ENCODE measurements at places on chromosomes 3 and 15.

DNA sequence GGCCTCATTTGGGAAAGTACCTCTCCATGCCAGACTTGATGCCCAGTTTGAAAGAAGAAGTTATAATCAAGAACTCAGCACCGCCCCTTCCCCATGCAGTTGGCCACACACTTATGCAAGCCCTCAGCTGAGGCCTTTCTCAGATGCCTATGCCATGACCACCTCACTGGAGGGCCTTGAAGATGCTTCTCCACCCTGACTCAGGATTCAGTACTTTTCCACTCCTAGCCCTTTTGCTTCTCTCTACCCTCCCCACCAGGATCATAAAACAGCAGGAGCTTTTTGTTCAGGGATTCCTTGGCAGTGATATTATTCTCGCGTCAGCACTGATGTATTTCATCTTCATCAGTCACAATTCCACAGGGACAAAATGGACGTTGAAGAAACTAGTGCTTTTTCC lies 313.5 kb downstream of the PYDC2 start:
- no peaks in the 10 kb centered on the region for H3K4me1 ChIP-seq
- no peaks in the 10 kb centered on the region for H3K36me3 ChIP-seq
- H3K27ac ChIP-seq, result no peak overlapping the region
- H3K27me3 ChIP-seq, result no peaks in the 10 kb centered on the region
- no peak for DNase-seq

DNA sequence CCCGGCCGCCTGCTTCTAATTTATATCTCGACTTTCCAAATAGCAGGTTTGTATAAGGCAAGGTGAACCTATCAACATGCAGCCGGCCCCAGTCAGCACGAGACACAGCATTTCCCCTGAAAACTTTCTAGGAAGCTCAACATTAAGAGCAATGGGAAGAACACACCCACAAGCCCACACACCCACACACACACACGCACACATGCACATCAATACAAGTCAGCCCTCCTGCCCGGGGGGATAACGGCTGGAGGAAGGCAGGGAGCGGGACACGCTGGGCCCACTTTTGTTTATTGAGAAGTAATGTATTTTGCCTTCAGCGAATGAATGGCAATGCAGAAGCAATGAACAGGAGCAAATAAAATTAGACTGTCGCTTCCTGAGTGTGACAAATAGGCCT lies 83.5 kb downstream of the PCSK6 start:
- no peak overlapping the region for H3K27ac ChIP-seq
- no peaks in the 10 kb centered on the region for H3K27me3 ChIP-seq
- no peak overlapping the region for H3K4me3 ChIP-seq
- H3K4me1 ChIP-seq, result no peaks in the 10 kb centered on the region

GRCh38 chr3:134659391-134660045 lies 8.7 kb upstream of the KY start:
- H3K27me3 ChIP-seq, result no peaks in the 10 kb centered on the region
- peaks cover 15% of the 10 kb centered on the region for H3K4me1 ChIP-seq
- H3K27ac ChIP-seq, result no peak overlapping the region
- no peak for DNase-seq

DNA sequence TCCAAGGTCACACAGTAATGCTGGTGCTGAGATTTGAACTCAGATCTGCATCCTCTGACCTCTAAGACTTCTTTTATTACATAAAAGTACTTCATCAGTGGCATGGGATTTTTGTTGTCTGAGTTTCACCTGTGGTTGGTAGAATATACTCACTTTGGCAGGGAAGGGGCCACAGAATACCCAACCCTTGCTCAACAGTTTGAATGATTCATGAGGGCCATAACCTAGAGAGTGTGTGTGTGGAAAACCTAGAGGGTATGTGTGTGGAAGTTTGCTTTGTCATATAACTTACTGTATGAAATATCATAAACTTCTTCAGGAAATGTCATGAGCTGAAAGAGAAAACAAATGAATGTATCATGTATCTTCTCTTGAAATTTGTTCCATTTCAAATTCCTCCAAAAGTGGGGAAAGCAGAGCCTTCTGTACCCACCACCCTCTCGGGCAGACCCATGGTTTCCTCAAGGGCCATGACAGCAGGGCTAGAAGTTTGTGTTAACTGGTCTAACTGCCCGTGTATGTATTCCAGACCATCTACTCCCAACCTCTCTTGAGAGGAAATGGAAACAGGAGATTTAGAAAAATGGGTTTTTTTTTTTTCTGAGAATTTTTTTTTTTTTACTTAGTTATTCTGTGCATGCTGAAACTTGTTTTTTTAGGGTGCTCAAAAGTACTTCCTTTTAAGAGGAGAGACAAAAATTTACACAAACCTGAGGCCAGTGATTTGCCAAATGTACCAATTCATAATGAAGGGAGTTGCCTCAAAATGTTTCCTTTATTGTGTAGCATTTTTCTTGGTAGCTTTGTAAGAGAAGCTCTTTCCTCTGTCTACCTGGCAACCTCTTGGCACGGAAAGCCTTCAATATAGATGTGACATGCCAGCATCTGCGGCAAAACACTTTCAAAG lies 127.0 kb downstream of the TPRG1 start:
- H3K36me3 ChIP-seq, result no peaks in the 10 kb centered on the region
- no peaks in the 10 kb centered on the region for H3K27me3 ChIP-seq
- H3K4me3 ChIP-seq, result no peak overlapping the region
- no peak overlapping the region for H3K27ac ChIP-seq

DNA sequence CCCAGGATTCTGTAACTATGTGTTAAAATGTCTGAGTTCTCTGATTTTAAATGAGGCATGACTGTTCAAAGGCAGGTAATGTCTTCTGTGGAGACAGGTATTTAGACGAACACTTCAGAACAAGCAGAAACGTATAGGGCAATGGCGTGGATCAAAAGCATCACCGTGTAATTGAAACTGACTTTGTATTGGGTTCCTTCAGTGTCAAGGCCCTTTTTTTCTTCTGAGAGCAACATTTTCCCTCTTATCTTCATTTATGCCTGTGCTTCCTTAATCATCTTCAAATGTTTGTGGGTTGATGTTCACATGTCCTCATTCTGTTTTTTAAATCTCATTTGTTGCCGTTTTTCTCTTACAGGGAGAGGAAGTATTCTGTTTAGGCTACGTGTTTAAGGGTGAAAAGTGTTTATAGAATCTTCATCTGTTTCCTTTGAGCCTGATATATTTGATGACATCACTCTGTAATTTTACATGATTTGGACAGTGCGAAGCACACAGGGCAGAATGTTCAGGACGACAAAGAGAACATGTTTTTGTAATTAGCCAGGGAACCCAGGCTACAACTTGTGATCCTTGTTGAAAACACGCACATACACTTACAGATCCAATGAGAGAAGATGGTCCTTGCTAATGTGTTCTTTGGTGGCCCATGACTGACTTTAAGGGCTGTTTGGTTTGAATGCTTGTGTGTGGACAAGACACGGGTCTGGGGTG lies 196.0 kb downstream of the LRTM1 start:
- H3K4me1 ChIP-seq, result no peaks in the 10 kb centered on the region
- no peak for DNase-seq
- no peak overlapping the region for H3K4me3 ChIP-seq
- no peak overlapping the region for H3K27ac ChIP-seq
- no peaks in the 10 kb centered on the region for H3K27me3 ChIP-seq

DNA sequence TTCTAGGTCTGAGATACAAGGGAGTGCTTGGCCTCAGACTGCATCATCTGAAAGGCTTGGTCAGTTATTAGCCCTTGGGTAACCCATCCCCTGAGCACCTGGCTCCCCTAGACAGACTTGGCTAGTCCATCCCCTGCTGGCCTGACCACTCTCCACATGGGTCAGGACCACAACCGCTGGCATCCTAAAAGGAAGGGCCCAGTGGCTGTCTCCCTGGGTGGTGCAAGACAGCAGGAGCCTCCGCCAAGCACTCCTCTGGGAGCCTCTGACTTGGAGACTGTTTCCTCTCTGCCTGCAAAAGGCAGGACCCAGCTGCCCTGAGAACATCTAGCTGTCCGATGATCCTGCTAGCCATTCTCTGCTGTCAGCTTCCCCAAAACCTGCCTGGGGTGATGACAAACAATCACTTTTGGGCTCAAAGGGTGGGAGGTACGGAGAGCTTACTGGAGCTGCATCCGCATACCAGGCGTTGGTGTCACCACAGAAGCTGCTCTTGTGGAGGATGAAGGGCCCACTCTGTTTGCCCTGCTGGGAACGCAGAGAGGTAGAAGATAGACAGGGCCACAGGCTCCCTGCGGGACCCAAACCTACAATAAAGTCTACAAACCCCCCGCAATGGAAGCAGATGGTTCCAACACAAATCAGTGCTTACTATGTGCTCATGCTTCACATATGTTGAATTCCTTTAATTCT lies 108.0 kb upstream of the PRR20G start:
- H3K36me3 ChIP-seq, result no peaks in the 10 kb centered on the region
- H3K4me1 ChIP-seq, result no peaks in the 10 kb centered on the region
- no peak for DNase-seq
- no peaks in the 10 kb centered on the region for H3K27me3 ChIP-seq
- no peak overlapping the region for H3K4me3 ChIP-seq

DNA sequence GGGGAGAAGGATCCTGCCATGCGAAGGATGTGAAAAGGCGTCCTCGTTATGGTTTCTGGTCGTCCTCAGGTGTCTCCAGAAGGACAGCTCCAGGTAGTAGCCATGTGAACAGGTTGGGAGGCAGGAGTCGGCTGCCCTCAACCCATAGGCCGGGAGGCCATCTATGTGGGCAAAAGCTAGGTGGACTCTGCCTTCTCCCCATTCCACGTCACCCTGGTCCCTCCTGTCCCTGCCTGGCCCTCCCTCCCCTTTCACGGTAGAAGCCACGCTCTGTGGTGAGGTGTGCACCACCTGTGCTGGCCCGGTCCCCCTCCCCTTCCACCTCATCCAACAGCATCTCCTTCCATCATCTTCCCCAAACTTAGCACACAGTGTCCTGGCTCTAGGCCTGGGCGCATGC lies 16.3 kb downstream of the ITIH3 start:
- H3K4me1 ChIP-seq, result no peaks in the 10 kb centered on the region
- DNase-seq, result no peak
- no peaks in the 10 kb centered on the region for H3K27me3 ChIP-seq
- no peak overlapping the region for H3K4me3 ChIP-seq
- H3K27ac ChIP-seq, result no peak overlapping the region

DNA sequence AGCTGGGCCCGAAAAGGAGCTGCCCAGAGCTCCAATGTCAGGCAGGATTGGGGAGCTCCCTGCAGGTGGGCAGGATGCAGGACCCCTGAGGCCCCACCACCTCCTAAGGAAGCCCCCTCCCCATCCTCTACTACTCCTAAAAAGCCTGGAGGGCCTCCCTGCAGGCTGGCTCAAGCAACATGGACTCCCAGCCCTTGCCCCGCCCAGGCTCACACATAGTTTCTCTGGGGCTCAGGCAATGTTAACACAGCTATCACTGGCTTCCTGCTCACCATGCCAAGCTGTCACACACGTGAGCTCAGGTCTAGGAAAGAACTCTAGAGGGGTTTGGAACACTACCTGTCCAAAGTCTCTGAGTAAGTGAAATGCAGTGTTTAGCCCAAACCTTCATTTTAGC lies 65.4 kb upstream of the ZNF148 start:
- no peak overlapping the region for H3K27ac ChIP-seq
- DNase-seq, result no peak
- no peaks in the 10 kb centered on the region for H3K27me3 ChIP-seq
- H3K4me3 ChIP-seq, result no peak overlapping the region
- H3K36me3 ChIP-seq, result no peaks in the 10 kb centered on the region
- H3K4me1 ChIP-seq, result peaks cover 26% of the 10 kb centered on the region

GRCh38 chr3:46162975-46163555 lies 45.0 kb downstream of the CCR1 start:
- H3K36me3 ChIP-seq, result no peaks in the 10 kb centered on the region
- no peaks in the 10 kb centered on the region for H3K27me3 ChIP-seq
- no peak overlapping the region for H3K4me3 ChIP-seq
- DNase-seq, result no peak
- no peak overlapping the region for H3K27ac ChIP-seq

DNA sequence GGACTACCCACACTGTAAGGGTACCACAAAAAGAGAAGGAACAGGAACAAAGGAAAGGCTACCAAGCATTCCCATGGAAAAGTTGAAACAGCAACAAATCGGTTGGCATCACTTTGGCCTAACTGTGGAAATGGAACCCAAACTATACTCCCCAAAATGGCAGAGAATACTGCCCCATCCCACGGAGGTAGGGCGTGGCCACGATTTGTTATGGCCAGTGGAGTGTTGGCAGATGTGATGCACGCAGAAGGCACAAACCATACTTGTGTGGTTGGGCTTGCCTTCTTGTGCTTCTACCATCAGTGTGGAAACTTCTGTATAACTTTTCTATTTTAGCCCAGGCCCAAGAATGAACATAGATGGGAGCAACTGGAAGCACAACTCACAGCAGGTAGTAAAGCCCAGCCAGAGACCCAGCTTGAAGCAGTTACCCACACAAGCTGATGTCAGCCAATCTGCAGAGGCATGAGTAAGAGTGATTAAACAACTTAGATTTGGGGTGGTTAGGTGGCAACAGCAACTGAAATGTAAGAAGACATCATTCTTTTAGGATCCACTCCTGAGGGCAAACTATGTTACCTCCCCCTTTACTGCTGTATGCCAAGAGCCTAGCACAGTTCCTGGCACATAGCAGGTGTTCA lies 64.1 kb downstream of the BTD start:
- H3K4me1 ChIP-seq, result no peaks in the 10 kb centered on the region
- no peak for DNase-seq
- no peak overlapping the region for H3K27ac ChIP-seq
- H3K4me3 ChIP-seq, result no peak overlapping the region
- peaks cover 20% of the 10 kb centered on the region for H3K36me3 ChIP-seq

- no peaks in the 10 kb centered on the region for H3K27me3 ChIP-seq
- H3K36me3 ChIP-seq, result no peaks in the 10 kb centered on the region
- DNase-seq, result no peak
- H3K4me3 ChIP-seq, result no peak overlapping the region
- no peaks in the 10 kb centered on the region for H3K4me1 ChIP-seq
Observed at GRCh38 chr15:94610485-94610884, 379.1 kb downstream of the MCTP2 start.

GRCh38 chr3:177530908-177531307 lies 333.6 kb upstream of the TBL1XR1 start:
- no peaks in the 10 kb centered on the region for H3K36me3 ChIP-seq
- DNase-seq, result no peak
- no peak overlapping the region for H3K27ac ChIP-seq
- H3K4me3 ChIP-seq, result no peak overlapping the region
- no peaks in the 10 kb centered on the region for H3K27me3 ChIP-seq

GRCh38 chr15:82105451-82106215 lies 59.8 kb upstream of the MEX3B start:
- no peaks in the 10 kb centered on the region for H3K27me3 ChIP-seq
- no peak for DNase-seq
- H3K4me3 ChIP-seq, result no peak overlapping the region
- H3K4me1 ChIP-seq, result no peaks in the 10 kb centered on the region
- no peak overlapping the region for H3K27ac ChIP-seq

Data from thoracic aorta (tissue), 2 donors.